ENCODE measurements at places on chromosomes 12 and 14. TPM values are rescaled to one million over a fixed set of nuclear protein-coding genes. Genes with fewer than 3 reads are reported as not detected.

Gene DNAH10
- 1.3 TPM for total RNA-seq

Gene FGF6
- not detected for total RNA-seq

Gene LRP1-AS
- total RNA-seq = not detected

Gene CDKL1
- total RNA-seq = 28.3 TPM

Gene TAS2R46
- total RNA-seq = not detected

Gene TMEM117
- 1.0 TPM for total RNA-seq

Gene ZNF385A
- total RNA-seq = 0.59 TPM

Gene HELB
- total RNA-seq = 12.4 TPM

Gene LACRT
- not detected for total RNA-seq

Gene NFE2
- total RNA-seq = not detected

Gene EIF2S3B
- total RNA-seq = 1.0 TPM

Gene CLEC6A
- not detected for total RNA-seq

Gene RNASE7
- not detected for total RNA-seq

Gene BCL2L2
- total RNA-seq = 17.6 TPM

Gene SYNE3
- 4.9 TPM for total RNA-seq

Gene RIPK3
- total RNA-seq = 0.29 TPM

Gene KCNC2
- total RNA-seq = 3.6 TPM

Gene ARHGEF40
- total RNA-seq = 31.5 TPM

Gene INHBC
- total RNA-seq = not detected

Gene TTC8
- total RNA-seq = 42.5 TPM
